ENCODE measurements at places on chromosomes 16 and 17. TPM values are rescaled to one million over a fixed set of nuclear protein-coding genes. Genes with fewer than 3 reads are reported as not detected.

GRCh38 chr17:4438162-4438944 lies 4.6 kb downstream of the SPNS3 start:
- no peak for DNase-seq

DNA sequence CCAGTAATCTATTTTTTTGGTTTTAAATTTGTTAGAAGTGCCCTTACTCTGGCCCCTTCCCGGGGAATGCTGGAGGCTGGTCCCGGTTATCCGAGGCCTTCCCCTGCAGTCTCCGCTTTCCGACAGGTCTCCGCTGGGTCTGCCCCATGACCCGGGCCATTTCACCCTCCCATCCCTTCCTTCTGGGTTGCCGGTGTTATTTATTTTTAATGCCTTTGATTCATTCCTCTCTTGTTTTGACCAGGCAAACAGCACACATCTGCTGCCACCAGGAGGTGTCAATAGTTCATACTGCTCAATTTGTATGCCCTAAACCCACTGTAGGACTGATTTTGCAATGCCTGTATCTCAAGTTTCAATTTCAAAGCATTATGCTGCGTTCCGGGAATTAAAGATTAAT lies 113.2 kb upstream of the IRX5 start:
- DNase-seq, result no peak

The VTN gene
- 2.5 TPM for total RNA-seq

GRCh38 chr16:55001931-55002330 lies 71.3 kb downstream of the IRX5 start:
- no peak for DNase-seq

The NEUROD2 gene
- 26.1 TPM for total RNA-seq

The IGSF6 gene
- total RNA-seq, result 6.8 TPM

The KRTAP17-1 gene
- total RNA-seq, result not detected

GRCh38 chr16:19722981-19723380 lies 4.9 kb downstream of the IQCK start:
- DNase-seq, result no peak

DNA sequence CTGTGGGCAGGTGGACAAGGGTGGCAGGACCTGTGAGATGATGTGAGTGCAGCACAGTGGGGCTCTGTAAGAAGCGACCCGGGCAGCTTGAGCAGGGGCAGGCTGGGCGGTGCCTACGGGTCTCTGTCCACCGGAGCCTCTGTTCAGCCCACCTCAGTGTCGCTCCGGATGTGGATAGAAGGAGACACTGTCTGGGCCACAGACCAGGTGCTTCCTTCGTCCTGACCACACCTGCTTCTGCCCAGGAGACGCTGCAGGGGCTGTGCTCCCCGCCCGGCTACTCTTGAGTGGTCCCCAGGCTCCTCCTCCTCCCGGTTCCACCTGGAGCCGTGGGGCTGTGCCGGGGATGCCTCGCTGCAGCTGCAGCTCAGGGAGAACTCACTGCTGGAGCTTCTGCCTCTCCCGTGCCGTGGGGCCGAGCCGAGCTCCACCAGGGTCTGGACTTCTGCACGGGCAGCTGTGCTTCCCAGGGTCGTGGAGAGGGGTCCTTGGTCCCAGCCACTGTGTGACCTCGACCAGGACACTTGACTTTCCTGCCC lies 21.5 kb downstream of the METRNL start:
- no peak for DNase-seq

DNA sequence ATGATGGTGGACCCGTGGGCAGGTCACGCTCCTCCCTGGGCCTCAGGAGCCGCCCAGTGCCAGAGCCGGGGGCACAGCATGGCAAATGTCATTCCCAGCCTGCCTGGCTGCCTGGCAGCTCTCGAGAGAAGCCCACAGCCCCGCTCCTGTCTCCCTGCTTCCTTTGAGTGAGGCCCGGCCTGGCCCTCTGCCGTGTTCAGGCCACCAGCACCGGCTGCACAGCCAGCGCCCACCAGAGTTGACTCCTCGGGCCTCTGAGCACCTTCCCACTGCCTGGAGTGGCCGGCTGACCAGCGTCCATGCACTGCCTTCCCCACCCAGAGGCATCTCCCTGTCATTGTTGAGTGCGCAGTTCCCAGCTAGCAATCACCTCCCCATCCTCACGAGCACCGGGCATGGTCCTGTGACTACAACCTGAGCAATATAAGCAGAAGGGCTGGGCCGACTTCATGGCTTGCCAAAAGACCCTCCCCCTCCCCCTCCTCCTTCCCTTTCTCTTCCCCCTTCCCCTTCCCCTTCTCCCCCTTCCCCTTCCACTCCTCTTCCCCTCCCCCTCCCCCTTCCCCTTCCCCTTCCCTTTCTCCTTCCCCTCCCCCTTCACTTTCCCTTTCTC lies 11.9 kb upstream of the SLC38A10 start:
- DNase-seq, result no peak

All from dorsolateral prefrontal cortex (tissue), 122 donors.